Left forelimb (tissue), 1 donor: ENCODE measurements at places on chromosomes 5 and 9.

- no peak for DNase-seq
Measured at GRCh38 chr9:116868201-116868600, 181.1 kb downstream of the TRIM32 start.

DNA sequence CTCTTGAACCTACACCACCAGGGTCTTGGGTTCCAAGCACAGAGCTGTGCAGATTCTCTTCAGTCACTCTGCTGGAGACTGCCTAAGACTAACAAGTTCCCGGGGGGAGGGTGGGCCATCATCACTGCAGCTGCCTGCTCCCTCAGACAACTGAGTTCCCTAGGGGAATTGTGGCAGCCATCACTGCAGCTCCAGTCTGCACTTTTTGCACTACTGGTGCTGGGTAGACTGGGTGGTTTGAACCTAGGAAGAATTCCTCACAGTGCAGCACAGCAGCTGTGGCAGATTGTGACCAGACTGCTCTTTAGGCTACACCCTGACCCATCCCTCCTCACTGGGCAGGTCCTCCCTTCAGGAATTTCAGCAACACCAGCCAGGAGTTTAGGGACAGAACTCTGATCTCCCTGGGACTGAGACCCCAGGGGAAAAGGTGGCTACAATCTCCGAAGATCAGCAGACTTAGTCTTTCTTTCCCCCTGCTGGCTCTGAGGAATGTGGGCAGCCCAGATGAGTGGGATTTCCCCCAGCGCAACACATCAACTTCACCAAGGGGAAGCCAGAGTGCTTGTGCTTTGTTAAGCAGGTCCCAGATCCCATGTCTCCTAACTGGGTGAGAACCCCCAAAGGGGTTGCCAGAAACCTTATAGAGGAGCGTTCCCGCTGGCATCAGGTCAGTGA is 30.9 kb upstream of the RGMB start:
- no peak for DNase-seq

GRCh38 chr5:32319926-32320543 is 7.3 kb upstream of the MTMR12 start:
- no peak for DNase-seq

GRCh38 chr5:133670336-133670735 is 58.0 kb upstream of the FSTL4 start:
- no peak for DNase-seq

GRCh38 chr5:15797116-15797515 is 297.1 kb downstream of the FBXL7 start:
- DNase-seq, result no peak
